ENCODE measurements at places on chromosomes 5 and 9.

- DNase-seq: peak; percentile 64
These were observed 77.9 kb downstream of the FNBP1 start for GRCh38 chr9:129964901-129965734.

- no peak for DNase-seq
These were observed 252.7 kb downstream of the CEMIP2 start for GRCh38 chr9:71515626-71516025.

DNA sequence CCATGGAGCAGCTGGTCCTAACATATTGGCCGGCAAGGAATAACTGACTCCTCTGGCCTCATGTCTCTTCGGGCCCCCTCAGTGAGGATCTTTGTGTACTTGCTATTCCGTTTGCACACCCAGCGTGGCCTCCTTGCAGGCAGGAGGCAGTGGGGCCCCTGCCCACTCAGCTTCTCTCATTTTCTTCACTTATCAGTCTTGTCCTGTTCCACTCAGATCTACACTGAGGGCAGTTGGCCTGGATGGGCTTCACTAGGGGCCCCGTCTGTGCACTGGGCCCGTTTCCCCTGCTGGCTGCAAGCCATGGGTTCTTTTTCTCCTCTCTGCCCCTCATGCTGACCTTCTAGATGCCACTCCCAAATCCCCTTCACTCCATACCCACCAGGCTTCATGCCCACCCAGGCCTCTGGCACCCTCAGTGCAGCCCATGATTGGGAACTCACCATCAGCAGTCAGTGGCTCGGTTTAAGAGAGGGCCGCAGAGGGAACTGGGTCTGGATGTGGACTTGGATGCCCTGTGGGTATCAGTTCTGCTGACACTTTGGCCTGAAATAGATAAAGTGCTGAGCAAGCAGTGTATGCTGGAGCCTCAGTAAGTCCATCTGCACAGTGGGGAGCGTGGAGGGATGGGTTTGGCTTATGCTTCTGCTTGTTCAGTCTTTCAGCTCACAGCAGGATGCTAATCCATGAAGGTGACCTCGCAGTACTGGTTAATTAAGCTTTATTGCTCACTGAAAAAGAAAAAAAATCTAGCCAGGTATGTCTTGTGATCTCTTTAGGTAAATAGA, 57.9 kb downstream of the ERBIN start:
- no peak for DNase-seq

- DNase-seq: peak; percentile 12
These were observed 12.8 kb upstream of the KCNV2 start for GRCh38 chr9:2704504-2704903.

- DNase-seq: peak; percentile 88
These were observed 6.1 kb downstream of the IL12B start for GRCh38 chr5:159324102-159324755.

GRCh38 chr5:90135779-90136378, 273.7 kb downstream of the CETN3 start:
- no peak for DNase-seq

DNA sequence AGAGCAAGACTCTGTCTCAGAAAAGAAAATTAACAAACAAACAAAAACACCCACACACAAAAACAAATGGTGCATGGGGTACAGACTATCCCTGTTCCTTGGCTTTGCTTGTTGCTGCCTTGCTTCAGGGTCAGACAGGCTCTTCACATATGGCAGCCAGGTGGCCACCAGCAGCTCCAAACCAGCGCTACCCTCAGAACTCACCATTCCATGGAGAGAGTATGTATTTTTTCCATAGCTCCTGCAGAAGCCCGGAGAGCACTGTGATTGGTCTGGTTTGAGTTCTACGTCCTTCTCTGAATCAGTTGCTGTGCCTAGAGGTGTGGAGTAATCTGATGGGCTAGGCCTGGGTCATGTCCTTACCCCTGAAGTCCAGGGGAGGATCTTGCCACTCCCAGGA, 25.2 kb upstream of the HSPA9 start:
- DNase-seq: no peak

DNA sequence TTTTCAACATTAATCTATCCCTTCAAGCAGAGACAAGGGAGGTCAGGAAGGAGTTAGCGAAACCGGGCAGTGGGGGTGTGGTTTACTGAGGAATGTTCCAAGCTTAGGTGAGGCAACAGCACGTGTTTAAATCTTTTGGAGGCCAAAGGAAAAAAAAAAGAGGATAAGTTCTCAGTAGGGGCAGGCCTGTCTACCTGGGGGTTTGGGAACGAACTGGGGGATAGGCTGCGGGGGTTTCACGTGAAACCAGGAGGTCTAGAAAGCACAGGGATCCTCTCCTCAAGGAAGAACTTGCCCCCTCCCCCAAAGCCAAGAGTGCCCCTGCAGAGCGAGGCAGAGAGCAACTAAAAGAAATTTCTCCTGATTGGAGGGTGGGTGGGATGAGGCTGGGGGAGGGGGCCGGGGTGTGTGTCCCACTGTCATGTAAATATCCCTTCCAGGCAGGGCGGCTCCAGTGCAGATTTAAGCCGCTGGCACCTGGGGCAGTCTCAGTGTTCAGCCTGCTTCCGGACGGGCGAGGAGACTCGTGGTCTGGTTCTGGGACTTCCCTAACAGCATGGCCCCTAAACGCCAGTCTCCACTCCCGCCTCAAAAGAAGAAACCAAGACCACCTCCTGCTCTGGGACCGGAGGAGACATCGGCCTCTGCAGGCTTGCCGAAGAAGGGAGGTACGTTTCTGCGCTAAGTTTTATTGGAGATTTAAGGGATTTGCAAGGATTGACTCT, 5.5 kb upstream of the SET start:
- peak; percentile 50 for DNase-seq

- no peak for DNase-seq
These were observed 592.4 kb upstream of the DAB2 start for GRCh38 chr5:40017135-40017534.

DNA sequence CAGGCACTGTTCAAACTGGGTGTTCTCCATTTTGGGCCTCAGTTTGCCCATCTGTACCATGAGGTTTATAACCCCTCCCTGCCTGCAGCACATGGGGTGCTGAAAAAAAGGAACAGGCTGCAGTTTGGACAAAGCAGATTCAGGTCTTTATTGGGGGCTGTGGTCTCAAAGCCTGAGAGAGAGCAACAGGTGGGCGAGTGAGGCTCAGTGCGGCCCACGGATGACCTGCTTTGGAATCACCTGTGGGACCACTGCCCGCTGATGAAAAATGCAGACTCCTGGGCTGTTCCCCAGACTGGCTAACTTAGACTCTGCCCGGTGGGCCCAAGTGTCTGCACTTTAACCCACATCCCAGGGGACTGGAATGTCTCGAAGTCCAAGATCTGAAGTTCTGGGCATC, 11.8 kb upstream of the DAB2IP start:
- DNase-seq: no peak
